ENCODE measurements at places on chromosomes 3 and 15.

DNA sequence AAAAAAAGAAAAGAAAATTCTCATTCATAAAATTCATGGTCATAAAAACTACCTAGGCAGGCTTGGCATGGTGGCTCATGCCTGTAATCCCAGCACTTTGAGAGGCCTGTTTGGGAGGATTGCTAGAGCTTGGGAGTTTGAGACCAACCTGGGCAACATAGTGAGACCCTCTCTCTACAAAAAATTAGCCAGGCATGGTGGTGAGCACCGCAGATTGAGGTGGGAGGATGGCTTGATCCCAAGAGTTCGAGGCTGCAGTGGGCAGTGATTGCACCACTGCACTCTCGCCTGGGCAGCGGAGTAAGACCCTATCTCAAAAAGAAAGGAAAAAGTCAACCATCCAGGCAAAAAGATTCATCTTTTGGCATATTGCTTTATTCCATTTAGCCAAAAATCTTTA is 58.5 kb downstream of the MEIS2 start:
- DNase-seq: no peak

DNA sequence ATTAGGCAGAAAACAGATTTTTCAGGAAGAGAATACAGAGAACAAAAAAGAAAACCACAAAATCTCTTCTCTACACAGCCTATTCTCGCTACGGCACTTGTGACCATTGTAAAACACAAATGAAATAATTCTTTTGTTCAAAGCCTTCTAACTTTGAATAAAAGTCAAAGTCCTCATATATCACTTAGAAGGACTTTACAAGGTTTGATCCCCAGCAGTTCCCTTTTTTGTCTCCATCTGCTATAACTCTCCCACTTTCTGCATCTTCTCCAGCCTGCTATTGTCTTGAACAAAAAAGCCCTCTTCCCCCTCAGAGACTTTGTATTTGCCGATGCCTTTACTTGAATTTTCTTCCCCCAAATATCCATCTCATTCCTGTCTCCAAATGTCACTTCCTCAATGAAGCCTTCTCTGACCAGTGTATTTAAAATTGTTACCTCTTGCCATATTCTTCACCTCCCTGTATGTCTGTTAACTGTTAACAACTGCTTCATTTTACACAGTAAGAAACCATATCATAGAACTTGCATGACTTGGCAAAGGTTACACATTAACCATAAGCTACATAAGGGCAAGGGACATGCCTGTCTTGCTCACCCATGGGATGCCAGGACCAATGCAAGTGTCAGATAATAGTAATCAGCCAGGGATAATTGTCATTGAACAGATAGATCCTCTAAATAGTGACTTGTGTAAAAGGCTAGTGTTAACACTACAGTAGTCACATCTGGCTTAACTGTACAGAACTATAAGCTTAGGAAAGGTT is 122.4 kb downstream of the CBLB start:
- no peak for DNase-seq

- DNase-seq: no peak
These were observed 30.8 kb downstream of the SH3GL3 start for GRCh38 chr15:83477808-83478537.

- DNase-seq: no peak
These were observed 11.8 kb upstream of the SGO1 start for GRCh38 chr3:20197775-20198174.

- DNase-seq: no peak
These were observed 2.8 kb downstream of the BCL2L10 start for GRCh38 chr15:52109559-52110451.

Measured in DMS 273 treated with DMSO at 0.1 percent for 48 hours (cell line).